ENCODE measurements at places on chromosomes 4 and X. TPM values are rescaled to one million over a fixed set of nuclear protein-coding genes. Genes with fewer than 3 reads are reported as not detected.
A peak's percentile ranks its signal among the peaks of the same experiment; 100 is the strongest.

The DOK7 gene
- not detected for total RNA-seq

DNA sequence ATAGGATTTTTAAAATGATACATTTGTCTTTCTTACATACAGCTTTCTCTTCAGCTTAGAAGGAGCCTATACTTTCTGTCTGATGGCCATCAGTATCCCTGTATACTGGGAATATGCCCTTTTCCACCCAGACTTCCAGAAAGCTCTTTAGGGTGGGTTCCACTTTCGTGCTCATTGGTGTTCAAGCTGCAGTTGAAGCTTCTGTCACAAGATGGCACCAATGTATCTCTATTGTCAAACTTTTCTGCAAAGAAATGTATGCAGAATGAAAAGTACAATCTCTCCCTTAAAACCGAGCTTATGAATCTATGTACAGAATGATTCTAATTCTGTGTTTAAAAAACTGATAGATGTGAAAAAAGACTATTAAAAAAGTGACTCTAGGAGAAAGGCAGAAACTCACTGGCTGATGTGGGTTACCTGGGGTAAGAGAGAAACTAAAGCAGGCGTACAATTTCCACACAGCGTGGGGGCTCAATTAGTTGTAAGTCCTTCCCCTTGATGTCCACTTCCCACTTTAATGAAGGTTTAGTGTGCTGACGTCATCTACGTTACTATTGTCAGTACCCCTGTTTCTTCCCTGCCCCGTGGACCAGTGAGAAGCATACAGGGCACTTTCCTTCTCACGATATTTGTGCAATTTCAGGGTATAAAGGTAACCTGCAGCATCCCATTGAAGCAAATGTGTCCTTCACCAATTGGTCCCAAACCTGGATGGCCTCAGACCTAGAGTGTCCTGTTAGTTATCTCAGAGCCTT is 57.3 kb upstream of the TCEAL2 start:
- DNase-seq = peak; percentile 35

DNA sequence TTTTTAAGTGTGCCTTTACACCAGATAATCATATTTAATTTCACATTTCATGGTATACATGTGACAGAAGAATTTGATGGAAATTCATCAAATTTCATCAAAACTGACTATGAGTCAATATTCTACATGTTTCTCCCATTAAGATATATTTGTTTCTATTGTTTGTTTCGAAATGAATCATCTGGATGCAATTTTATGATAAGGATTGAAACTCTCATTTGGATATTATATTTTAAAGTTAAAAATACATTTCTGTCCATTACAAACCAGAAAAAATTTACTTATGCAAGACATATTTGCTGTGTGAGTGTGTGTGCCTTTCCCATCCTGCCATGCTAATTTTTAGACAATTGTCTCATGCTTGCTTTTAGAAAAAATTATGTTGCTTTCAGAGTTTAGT is 52.2 kb downstream of the SULT1B1 start:
- peak; percentile 52 for DNase-seq

DNA sequence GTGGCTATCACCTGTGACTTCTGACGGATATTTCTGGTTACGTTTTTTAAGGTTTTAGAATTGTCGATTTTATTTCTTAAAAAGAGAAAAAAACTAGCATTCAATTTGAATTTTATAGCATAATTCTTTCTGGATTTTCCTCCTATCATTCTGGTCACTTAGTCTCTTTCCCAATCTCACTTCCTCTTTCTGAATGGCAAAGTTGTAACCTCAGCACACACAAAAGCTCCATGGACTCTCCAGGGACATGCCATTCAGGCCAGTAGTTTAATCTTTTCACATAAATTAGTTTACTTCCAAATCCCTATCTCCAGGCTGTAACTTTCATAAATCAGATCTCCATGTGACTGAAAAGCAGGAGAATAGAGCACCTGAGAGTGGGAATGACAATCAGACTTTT is 110.7 kb downstream of the ARAP2 start:
- no peak for DNase-seq

The STPG2 gene
- not detected for total RNA-seq

GRCh38 chr4:183008492-183008891 is 90.6 kb upstream of the WWC2 start:
- DNase-seq = no peak

DNA sequence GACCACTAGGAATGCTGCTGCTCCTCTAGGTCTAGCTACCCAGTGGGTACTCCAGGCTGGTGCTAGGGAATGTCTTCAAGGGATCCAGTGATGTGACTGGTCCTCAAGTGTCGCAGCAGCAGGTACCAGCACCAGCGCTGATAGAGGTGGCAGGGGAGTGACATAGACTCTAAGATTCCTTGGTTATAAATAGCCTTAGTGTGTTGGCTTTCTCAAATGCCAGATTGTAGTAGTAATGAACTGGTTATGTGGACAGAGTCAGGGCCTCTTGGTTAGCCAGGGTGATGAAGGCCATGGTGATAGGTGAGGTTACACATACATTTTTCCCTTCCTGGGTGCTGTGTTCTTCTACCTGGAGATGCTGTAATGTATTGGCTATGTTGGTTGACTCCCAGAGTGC is 38.3 kb downstream of the DCLK2 start:
- DNase-seq = no peak

The DUSP9 gene
- under 0.01 TPM for total RNA-seq
